ENCODE measurements at places on chromosomes 12 and 14.

DNA sequence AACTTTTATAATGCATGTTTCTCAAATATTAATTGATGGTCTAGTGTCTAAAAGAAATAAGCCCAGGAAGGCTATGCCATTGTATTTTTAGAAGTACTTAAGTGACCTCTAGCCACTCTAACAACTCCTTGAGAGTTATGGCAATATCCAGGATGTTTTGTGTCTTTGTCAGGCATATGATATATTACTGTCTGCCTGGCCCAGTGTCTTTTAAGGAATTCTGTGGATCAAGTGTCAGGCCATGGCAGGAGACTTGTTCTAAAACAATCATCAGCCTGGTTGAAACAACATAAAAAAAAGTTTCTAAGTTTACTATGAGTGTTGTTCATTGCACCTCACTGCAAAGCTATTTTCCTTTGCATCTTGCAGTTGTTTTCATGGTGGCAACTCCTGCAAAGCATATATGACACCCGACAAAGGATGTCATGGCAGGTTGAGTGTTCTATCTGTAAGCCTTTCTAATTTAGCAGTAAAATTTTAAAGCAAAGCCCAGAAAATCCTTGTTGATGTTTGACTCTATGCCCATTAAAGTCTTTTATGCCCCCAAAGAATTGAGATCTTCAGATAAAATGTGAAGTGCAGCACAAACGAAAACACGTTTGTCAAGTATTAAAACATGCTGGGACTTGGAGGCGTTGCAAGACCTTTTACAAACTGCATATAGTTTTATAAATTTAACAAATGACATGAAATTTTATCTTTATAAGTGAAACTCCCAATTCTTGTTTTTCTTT is 89.5 kb upstream of the SLC38A2 start:
- DNase-seq: no peak

GRCh38 chr12:52539083-52539820 is 13.7 kb downstream of the KRT71 start:
- DNase-seq: peak; percentile 23

DNA sequence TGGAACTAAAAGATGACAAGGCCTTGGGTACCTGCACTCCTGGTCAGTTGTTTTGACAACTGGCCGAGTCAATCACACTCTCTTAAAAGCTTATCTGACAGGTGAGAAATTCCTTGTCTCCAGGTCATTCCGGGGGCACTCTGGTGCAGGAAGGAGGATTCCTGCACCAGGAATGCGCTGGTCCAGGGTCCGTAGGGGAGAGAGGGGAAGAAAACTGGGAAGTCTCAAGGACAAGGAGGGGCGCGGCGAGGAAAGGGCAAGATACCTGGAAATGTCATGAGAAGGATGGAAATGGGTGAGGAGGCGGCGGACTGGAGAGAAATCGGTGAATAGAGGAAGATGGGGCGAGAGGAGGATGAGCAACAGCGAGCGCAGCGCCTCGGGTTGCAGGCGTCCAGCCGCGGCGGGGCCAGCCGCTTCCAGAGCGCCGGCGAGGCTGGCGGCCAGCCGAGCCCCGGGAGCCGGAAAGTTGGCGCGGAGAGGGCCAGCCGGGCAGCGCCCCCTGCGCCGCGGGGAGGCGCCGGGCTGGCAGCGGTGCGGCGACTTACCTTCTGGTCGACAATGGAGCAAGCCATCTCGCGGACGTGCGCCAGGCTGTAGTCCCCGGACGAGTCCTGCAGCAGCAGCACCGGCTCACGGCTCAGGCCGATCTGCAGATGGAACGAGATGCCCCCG is 809 bp downstream of the PRKD1 start:
- DNase-seq: no peak

DNA sequence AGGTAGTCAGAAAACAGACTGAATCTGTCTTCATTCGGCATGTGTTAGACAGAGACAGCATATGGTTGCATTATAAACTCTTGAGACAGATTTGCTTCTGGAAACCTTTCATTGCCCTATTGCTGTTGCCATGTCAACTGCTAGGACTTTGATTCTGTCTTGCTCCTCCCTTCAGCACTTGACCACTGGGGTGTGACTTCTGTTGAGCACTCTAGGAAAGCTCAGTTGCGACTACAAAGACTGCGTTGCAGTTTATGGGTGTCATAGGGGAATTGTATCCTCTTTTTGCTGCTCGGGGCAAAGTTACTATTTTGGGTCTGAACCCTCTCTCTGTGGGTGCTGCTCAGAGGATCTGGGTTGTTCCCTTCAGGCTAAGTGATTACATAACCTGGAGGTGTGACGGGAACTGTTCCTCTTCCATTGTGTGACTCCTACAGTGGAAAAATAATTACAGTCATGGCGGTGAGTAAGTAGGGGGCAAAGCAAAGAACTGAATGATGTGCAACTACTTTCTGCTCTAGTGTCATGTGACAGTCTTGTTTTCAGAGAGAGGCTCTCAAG is 44.3 kb upstream of the TRIM9 start:
- no peak for DNase-seq

GRCh38 chr14:52021957-52022600 is 32.7 kb downstream of the RTRAF start:
- no peak for DNase-seq

DNA sequence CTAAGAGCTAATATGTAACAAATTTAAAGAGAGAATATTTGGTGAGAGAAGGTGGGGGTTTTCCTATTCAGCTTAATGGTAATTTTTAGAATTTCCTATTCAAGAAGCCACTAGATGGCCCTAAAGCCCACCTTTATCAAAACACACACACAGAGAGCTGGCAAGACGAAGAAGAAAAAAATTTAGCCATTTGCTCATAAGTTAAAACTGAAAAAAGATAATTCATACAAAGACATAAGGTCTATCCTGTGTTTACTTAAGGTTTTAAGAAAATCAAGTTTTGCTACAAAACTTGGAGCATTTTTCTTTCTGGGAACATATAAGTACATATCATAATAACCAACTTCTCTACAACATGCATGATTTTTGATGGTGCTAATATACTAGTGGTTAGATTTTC is 46.8 kb upstream of the PCED1B start:
- DNase-seq: no peak

- DNase-seq: no peak
Measured at GRCh38 chr12:50562520-50563433, 58.0 kb downstream of the DIP2B start.

DNA sequence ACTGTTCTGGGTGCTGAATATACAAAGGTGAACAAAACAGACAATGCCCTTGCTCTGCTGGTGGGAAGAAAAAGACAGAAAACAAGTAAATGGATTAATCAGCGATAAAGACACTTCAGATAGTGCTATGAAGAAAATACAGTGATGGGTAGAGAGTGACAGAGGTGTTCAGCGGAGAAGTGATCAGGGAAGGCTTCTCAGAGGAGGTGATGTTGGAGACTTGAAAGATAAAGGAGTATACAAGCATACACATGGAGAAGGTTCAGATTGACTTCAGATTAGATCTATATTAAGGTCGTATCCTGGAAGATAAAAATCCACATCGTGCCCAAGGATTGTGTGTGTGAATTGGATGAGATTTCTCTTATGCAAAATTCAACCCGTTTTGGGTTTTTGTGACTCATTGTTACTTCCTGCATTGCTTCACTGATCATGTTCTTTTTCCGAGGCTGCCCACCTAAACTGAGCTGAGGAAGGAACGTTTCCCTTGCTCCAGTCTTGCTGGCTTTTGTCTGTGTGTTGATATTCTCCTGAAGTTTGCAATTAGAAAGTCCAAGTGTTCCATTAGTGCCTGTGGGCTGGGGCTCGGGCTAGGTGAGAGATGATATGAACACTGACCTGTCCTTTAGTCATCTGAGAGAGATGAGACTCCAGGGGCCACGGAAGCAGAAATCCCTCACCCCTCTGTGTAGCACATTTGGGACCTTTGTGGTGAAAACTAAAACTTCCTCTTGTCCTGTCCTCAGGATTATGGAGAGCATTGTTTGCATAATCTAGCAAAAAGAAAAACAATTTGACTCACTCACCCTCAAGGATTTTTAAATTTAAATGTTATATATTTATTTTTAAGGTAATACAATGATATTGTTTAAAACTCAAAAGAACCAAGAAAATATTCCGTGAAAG is 27.6 kb downstream of the PLXNC1 start:
- DNase-seq: no peak

DNA sequence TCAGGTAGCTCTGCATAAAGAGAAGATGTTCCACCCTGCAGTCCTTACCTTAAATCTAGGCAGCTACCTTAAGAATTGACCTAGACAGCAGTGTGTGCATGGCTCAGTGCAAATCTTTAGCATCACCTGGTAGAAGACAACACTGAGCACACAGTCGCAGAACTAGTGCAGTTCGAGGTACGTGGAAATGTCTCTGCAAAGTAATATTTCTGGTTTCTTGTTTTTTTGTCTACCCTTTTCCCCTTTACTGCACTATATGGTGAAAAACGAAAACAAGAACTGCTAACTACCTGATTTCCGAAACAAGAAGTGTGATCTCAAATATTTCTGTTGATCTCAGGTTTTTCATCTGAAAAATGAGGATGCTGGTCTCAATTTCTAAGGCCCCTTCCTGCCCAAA is 82.5 kb downstream of the ETV6 start:
- DNase-seq: no peak

DNA sequence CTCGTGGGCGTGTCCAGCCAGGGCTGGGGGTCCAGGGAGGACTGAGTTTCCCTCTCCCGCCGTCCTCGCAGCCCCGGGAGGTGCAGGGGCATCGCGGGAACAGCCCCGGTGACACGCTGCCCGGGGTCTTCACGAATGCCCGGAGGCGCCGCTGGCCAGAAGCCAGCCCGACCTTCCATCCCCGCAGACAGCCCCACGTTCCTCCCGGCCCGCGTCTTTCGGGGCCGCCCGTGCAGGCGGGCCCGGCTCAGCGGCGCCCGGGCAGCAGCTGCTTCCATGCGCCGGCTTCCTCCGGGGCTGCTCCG is 827 bp upstream of the TEDC1 start:
- no peak for DNase-seq

DNA sequence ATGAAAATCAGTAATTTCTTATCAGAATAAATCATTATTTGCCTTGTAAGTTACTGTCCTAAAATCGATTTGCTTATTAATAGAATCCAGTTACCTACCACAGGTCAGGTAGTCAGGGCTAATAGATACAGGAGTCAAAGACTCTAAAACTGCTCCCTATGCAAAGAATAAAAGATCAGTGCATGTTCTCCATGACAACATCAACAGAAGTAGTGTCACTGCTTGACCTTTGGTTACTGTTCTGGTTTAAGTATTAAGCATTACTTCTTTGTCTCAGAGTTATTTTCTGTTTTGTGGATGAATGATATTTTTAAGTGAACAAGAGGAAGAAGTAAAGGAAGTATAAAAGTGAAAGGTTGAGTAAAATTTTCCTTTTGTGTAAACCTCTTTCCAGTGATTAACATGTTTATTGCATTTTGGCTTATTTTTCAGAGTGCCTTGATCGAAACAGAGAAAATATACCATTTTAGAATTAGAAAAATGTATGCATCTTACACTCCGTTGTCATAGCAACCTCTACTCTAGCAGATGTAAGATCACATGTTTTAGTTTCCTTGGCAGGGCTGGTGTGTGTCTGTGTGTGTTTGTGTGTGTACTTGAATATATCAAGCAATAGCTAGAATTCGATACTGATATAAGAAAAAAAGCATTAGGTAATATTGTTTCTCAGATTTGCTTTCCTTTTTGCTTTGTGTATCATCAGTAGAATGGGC is 44.7 kb downstream of the ABCD2 start:
- DNase-seq: no peak

Data from NCI-H1694 treated with DMSO at 0.1 percent for 48 hours (cell line).